ENCODE measurements at places on chromosomes 3 and 15.

- no peak for DNase-seq
Observed at GRCh38 chr3:134361162-134361835, 12.9 kb downstream of the AMOTL2 start.

- DNase-seq: no peak
Observed at GRCh38 chr3:60531759-60532158, 719.5 kb downstream of the FHIT start.

DNA sequence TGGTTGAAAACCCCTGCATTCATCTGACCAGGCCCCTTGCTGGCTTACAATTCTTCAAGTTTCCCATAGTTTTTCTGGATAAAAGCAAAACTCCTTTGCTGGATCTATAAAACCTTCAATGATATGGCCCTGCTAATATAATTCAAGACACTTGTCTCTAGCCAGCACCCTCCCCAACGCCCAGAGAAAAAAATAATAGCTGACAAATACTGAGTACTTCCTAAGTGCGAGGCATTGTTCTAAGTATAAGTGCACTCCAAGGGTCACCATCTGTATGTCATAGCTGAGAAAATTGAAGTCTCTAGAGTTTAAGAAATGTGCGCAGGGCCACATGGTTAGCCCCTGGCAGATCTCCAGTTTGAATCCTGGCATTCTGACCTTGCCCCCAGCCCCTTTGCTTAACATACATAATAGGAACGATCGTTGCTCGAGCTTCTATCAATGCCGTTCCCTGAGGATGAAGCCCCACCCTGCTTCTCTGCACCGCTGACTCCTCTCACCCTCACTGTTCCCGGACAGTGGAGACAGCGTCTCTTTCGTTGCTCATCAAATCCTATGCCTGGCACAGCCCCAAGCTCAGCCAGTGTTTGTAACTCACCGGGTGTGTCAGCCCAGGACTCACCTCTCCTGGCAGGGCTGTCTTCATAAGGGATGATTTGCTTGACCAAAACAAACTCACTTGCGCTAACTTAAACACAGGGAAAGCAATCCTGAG lies 377.1 kb upstream of the PROK2 start:
- DNase-seq: no peak

DNA sequence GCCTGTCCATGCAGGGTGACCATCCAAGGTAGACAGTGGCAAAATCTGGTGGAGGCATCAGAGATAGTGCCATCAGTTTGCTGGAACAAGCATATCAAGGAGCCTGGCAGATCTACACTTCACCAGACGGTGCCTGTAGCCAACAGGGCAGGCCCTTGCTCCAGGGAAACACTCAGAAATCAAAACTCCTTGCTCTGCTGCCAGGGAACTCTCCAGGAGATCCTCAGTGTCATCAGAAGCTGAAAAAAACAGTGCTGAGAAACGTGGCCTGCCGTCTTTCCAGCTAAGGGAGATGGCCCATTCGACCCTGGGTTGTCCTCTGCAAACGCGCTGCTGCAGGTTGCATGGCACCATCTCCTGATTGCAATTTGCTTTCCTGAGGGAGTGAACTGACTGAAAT lies 30.5 kb upstream of the ATP13A3 start:
- no peak for DNase-seq

- no peak for DNase-seq
Observed at GRCh38 chr3:112463250-112463649, 36.0 kb downstream of the BTLA start.

DNA sequence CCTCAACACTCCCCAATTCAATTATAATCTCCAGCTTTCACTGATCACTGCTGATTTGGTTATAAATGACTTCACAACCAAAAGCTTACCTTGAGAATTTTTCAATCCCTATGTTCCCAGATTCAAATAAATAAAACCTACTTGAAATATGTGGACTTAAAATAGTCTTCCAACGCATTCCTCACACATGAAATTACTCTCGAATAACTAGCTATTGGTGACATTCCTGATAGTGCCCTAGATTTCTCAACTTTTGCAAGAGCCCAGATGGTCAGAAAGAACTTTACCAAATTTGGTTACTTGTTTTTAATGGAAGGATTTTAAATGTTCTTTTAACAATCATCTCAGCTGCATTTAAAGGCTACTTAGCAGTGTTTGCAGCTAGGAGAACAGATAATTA lies 605.5 kb downstream of the FHIT start:
- DNase-seq: no peak

Data from AG09319 (cell line).